ENCODE measurements at places on chromosomes 16 and 17.

- no peak for DNase-seq
These were observed 18.8 kb upstream of the TMEM220 start for GRCh38 chr17:10748531-10749181.

- DNase-seq: no peak
These were observed 6.8 kb downstream of the LDHD start for GRCh38 chr16:75109732-75110243.

DNA sequence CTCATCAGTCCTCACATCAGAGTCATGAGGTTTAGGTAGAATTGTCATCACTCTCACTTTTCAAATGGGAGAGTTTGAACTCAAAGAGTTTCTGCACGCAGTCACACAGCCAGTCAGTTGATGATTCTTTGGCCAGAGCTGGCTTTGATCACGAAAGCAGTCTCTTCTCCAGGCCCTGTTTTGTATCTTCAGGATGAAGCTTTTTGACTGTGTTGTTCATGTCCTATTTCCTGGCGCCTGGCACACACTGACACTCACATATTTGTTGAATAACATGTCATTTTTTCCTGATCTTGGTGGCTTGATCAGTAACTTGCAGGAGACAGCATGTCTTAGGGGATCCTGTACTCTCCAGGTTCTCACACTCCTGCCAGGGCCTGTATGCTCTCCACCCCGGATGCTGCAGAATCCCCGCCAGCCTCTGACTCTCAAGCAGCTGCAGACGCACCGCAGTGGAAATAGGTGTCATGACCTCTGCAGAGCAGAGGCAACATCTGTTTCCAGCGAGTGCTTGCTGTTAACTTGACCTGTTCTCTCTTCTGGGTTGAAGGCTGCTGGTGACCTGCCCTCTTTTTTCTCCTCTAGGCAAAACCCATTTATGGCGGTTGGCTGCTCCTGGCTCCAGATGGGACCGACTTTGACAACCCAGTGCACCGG is 33.0 kb downstream of the MPRIP start:
- no peak for DNase-seq

GRCh38 chr16:35565626-35566025 is 2106.2 kb downstream of the TP53TG3F start:
- DNase-seq: no peak

- no peak for DNase-seq
These were observed 44.4 kb upstream of the ZFHX3 start for GRCh38 chr16:73092236-73092781.

GRCh38 chr17:5138616-5139457 is 23.0 kb downstream of the USP6 start:
- no peak for DNase-seq

DNA sequence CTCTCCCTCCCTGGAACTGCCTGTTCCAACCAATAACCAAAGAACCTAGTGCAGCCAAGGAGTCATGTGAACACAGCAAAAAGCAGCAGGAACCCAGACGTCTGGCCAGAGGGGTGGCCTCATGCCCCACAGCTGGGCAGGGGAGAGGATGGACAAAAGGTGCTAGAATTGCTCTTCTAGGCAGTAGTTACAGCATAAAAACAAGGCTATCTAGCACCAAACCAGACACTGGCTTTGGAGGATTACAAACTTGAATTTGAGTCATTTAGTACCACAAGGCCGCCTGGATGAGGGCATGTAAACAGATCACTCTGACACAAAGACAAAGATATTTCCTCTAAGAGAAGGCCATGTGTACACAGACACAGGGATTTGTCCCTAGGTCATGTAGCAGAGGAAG is 423.3 kb upstream of the MAF start:
- no peak for DNase-seq

DNA sequence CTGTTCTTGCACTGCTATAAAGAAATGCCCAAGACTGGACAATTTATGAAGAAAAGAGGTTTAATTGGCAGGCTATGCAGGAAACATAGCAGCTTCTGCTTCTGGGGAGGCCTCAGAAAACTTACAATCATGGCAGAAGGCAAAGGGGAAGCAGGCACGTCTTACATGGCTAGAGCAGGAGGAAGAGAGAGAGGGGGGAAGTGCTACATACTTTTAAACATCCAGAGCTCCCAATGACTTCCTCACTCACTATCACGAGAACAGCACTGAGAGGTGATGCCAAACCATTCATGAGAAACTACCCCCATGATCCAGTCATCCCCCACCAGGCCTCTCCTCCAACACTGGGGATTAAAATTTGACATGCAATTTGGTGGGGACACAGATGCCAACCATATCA is 13.3 kb downstream of the WFIKKN2 start:
- no peak for DNase-seq

DNA sequence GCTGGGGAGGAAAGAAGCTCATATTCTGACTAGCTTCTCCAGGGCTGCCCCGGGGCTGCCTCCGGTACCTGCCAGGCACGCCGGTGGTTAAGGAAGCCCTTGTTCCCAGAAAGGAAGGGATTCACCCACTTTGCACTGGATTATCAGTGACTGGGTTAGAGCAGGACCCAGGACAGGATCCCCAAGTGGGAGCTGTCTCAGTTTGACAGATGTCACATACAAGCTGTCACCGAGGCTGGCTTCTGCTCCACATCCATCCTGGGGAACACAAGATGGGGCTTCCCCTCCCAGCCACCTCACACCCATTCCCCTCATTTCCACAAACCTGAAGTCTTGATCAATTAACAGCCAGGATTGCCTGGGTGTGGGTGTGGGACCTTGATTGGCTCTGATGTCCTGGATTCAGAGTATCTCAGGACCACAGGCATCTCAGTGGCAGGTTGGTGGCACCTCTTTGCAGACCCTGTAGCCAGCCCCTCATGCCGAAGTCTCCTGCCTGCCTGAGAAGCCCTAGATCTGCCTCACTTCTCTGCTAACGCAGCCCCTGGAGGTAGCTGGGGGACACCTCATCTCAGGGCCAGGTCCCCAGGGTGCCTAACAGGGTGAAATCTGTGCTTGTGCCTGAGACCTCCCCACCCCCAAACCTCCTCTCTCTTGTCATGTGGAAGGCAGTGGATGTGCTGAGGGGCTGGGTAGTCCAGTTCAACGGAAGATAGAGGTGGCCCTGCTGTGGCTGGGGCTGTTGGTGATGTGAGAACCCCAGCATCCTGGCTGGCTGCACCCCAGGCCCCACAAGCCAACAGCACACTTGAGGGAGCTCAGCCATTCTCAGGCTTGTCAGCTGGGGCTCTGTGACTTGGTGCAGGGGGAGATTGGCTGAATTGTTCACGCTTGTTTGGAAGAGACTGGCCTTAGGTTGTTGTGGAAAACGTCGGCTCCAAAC is 1.4 kb downstream of the CACNG5 start:
- DNase-seq: no peak
